NCI-H1694 treated with DMSO at 0.1 percent for 48 hours (cell line): ENCODE measurements at places on chromosomes 6 and 20.

DNA sequence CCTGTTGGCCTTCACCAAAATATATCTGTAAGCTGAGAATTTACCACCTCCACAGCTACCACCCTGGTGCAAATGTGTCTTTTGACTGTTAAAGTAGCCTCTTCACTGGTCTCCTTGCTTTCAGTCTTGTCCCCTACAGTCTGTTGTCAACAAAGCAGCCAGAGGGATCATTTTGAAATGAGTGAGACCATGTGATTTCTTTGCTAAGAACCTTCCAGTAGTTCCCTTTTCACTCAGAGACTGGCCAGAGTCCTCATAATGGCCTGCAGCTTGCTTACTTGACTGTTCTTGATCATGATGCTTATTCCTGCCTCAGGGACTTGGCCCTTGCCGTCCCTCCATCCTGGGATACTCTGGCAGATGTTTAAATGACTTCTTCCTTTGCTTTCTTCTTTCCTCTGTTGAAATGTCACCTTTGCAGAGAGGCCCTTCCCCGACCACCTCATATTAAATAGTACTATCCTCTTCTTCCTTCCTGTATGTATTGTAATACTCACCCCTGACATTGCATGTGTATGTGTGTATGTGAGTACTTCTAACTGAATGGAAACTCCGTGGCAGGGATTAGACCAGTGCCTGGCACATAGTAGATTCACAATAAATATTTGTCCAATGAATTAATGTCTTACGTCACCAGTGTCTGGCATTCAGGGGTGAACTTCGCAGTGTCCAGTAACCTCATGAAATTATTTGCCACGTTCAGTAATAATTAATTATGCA, 5.0 kb downstream of the MANBAL start:
- DNase-seq: no peak

DNA sequence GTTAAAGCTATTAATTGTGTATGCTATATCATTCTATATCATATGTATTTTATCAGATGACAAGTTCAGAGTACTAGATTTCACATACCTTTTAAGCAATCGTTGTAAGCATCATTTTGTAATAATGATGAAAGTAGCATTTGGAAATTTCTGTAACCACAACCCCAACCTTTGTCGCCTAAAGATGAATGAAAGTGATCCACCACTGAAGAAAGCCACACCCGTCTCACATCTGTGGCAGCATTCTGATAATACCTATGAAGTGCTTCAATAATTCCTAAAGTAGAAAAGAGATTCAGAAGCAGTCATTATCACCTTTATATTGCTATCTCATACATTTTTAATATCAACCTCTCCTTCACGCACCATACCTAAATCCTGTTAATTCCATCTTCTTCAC, 16.6 kb downstream of the ZUP1 start:
- DNase-seq: no peak

GRCh38 chr6:57432919-57433684, 115.7 kb downstream of the PRIM2 start:
- DNase-seq: no peak

DNA sequence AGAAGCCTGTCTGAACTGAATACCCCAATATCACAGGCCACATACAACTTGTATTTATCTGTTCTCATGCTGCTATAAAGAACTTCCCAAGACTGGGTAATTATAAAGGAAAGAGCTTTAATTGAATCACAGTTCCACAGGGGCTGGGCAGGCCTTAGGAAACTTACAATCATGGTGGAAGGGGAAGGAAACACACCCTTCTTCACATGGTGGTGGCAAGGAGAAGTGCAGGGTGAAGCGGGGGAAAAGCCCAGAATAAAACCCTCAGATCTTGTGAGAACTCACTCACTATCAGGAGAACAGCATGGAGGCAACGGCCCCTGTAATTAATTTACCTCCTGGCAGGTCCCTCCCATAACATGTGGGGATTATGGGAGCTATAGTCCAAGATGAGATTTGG, 50.3 kb upstream of the FNDC1 start:
- no peak for DNase-seq

DNA sequence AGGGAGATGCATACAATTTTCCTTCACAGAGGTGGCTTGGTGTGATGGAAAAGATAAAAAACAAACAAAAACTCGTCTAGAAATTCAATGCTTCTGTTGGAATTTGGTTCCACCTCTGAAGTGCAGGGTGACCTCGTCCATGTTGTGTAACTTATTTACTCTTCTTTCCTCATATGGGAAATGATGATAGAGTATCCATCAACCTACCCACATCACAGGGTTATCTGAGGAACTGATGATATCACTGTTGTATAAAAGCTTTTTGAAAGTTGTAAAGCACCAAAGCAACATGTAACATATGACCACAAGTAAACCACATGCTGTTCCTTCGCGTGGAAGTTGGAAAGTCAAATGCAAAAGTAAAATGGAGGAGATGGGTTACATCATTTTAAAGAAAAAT, 212.0 kb upstream of the SGK1 start:
- no peak for DNase-seq

DNA sequence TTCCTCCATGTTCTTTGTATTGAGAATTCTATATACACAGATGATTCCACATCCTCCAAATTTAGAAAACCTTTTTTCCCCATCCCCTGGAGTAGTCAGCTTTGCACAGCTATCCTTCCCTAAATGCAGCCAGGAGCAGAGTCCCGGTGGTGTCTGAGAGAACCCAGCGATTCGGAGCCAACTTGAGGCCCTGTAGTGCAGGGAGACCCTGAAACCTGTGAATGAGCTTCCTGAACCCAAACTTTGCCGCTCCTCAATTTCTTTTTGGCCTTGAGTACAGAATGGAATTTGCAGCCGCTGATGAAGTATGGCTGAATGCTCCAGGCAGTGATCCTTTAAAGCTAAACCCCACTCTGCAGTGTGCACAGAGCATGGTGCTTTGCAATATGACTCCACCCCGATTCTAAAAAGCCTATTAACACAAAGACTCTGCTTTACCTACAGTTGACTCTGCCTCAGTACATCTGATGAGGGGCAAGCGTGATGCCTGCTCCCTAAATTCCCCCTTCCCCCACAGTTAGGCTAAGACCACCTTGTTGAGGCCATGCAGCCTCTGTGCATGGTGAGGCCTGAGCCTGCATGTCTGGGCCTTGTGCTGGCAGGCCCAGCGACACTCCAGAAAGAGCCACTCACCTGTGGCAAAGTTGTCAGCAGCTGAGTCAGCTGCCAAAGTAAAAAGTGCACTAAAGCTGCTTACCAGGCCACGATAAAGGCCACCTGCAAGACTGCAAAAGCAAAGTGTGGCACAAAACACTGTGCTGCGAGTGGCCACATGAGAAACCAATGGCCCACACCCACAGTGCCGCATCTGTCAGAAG, 82.1 kb downstream of the PLEKHG1 start:
- no peak for DNase-seq

DNA sequence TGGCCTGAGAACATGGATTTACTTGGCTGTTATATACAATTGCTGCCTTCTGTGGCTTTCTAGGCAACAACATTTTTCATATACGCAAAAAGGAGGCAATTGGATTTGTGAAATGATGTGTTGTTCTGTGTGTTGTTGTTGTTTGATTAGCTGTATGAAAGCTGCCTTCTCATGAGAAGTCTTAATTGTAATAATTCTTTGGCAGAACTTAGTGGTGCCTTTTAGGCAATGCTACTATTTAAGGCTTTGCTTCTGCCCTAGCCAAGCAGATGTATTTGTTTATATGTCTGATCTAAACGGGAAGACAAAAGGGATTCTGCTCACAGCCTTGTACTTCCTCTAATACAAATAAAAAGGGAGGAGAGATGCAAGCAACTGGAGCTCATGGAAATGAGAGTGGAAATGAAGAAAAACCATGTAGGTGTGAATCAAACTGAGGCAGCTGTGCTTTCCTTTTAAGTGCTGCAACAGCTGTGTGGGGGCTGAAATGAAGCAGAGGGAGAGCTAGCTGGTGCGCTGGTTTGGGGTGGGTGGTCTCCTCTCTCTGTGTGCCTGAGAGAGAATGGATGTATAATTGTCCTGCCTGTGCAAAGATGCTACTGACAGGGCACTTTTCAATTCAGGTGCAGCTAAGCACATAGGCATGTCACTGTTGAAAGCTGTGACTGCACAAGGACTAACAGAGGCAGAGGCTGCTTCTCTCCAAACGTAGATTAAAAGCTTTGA, 386.9 kb upstream of the MAN1A1 start:
- DNase-seq: no peak

GRCh38 chr6:167996424-167997199, 859 bp upstream of the KIF25 start:
- no peak for DNase-seq

DNA sequence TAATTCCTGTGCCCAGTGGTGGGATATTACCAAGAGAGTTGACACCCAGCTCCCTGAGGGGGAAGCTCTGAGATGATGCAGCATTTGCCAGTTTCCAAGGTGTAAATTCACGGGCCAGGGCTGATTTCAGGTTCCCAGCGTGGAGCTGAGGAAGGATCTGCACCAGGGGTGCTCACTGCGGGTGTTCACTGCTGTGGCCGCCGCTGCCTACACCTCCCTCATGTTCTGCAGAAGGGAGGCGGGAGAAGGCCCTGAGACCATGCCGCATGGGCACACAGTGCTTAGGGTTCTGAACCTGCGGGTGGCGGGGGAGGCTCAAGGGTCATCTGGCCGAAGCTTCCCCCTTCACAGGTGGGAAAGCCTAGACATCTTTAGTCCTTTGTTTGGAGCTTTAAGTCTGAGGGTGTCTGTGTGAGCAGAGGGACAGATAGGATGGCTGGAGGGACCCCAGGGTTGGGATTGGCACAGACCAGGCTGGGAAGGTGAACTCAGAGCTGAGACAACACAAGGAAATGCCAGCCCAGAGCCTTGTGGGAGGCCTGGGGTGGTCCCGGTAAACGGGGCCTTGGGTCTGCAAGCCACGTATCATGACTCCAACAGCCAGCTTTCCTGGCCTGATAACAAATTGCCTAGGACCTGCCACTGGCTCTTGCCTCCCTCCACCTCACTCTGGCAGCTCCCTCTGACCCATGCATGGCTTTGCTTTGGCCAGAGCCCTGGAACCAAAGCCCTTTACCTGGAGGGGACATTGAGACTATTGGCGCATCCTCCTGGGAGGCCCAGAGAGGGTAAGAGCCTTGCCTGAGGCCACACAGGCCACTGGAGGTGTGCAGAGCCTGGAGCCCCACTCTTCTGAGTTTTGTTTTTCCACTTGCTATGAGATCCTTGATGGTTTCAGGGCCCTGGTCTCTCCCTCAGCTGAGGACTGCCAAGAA, 40.4 kb downstream of the SYNJ2 start:
- DNase-seq: no peak

- DNase-seq: no peak
These were observed 685.5 kb upstream of the CITED2 start for GRCh38 chr6:140059947-140060346.

DNA sequence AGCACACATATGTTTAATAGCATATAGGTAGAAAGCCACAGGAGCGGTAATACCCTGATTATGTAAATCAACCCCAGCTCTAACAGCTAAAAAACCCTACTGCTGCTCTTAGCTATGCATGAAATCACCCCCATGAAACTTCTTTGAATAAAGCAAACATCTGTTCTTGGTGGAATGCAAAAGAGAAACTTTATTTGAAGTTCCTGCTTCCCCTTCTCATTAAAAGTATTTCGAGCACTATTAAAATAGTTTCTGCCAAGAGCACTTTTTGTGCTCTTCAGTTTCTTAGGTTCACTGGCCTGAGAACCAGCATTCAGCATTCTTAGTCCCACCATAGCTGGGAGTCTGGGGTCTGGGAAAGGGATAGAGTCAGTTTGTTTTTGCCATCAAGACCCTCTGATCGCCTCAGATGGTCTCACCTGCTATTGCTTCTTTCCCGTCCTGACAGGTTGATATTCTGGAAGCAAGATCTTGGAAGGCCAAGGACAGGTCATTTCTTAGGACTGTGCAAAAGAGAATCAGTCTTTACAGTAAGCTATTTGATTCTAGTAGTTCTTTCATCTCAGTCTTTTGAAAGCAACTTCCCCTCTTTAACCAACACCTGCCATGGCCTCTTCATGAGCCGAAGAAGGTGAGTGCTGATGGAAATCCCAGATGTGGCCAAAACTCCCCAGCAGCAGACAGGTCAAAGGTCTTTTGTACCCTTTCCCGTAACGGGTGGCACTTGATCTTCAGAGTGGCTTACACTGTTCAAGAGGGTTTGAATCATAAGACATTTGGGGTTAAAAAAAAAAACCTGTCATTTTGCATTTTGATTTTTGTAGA, 76.5 kb upstream of the TMEM170B start:
- no peak for DNase-seq

DNA sequence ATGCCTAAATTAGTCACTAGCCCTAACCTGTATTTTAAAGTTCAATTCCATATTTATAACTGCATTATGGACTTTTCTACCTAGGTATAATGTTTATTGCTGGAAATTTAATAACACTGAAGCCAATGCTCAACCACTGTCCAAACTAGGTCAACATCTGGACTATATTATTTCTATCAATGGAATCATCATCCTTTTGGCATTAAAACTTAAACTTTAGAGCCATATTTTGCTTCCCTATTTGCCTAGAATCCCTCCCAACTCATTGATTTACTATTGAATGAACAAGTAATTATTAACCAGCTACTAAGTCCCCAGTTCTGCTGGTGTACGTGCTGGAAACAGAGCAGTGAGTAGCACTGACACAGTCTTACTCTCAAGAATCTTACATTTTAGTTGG, 291.7 kb upstream of the SPTLC3 start:
- DNase-seq: no peak

- DNase-seq: no peak
These were observed 42.5 kb downstream of the SPDEF start for GRCh38 chr6:34513646-34514045.
